ENCODE measurements at places on chromosomes 2 and 18. TPM values are rescaled to one million over a fixed set of nuclear protein-coding genes. Genes with fewer than 3 reads are reported as not detected.

REEP1 gene
- 0.63 TPM for total RNA-seq

GATA6 gene
- 0.39 TPM for total RNA-seq

ECEL1 gene
- total RNA-seq, result 1.8 TPM

TNP1 gene
- total RNA-seq, result not detected

- no peak overlapping the region for H3K27ac ChIP-seq
- H3K36me3 ChIP-seq, result no peaks in the 10 kb centered on the region
Measured at GRCh38 chr2:215002500-215002899, 135.9 kb downstream of the ABCA12 start.

- H3K4me3 ChIP-seq, result no peak overlapping the region
- DNase-seq, result no peak
- H3K4me1 ChIP-seq, result no peaks in the 10 kb centered on the region
- H3K36me3 ChIP-seq, result no peaks in the 10 kb centered on the region
Measured at GRCh38 chr2:200025717-200026116, 70.3 kb downstream of the MAIP1 start.

DNA sequence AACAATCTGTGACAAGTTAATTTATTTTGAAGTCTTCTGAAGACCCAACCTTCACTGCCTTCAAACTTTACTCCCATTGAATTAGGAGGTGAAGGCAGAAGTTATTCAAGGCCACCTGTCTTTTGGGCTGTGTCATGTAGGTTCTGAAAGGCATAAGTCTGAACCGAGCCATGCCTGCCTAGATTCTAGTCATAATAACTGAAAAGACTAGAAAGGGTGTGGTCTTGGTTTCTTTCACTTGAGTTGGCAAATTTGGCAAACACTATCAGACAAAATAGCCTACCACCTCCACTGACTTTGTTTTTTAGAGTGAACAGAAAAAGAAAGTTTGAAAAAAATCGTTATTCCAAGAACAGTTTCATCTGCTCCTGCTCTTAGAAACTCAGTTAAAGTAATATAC, 38.4 kb downstream of the PPM1B start:
- no peak overlapping the region for H3K27ac ChIP-seq
- H3K27me3 ChIP-seq, result no peaks in the 10 kb centered on the region
- peaks cover 29% of the 10 kb centered on the region for H3K4me1 ChIP-seq
- H3K36me3 ChIP-seq, result peaks cover 4% of the 10 kb centered on the region

- no peaks in the 10 kb centered on the region for H3K4me1 ChIP-seq
- no peak overlapping the region for H3K27ac ChIP-seq
- H3K27me3 ChIP-seq, result no peaks in the 10 kb centered on the region
- no peak overlapping the region for H3K4me3 ChIP-seq
- H3K36me3 ChIP-seq, result no peaks in the 10 kb centered on the region
Measured at GRCh38 chr2:179579800-179580199, 281.6 kb downstream of the ZNF385B start.

GRCh38 chr2:108615480-108616090, 81.3 kb downstream of the LIMS1 start:
- DNase-seq, result no peak
- H3K4me1 ChIP-seq, result peaks cover 91% of the 10 kb centered on the region
- H3K36me3 ChIP-seq, result no peaks in the 10 kb centered on the region
- peak overlapping the region; percentile 66 for H3K27ac ChIP-seq

DNA sequence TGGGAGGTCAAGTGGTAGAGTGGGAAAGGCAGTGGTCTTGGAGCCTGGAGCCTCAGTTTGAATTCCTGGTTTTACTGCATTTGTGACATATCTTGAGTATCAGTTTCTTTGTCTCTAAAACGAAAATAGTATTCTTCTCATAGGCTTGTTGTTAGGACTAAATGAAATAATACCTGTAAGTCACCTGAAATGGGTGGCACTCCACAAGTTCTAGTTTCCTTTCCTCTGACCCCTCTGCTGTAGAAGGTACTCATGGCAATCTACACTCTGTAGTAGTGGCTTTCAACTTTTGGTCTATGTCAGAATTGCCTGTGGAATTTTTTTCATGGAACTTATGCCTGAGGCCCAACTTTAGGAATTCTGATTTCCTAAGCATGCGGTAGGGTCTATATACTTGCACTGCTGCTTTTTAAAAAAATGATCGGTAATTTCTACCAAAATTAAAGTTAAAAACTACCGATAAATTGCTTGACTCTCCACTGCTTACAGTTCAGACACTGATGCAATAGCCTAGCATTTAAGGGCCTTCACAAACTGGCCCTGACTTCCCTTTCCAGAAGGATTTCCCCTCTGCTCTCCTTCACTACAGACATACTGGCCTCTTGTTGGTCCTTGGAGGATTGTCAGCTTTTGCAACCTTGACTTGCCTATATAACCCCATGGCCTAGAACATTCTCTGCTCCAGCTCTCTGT, 47.2 kb downstream of the PLEK start:
- H3K4me1 ChIP-seq, result peaks cover 7% of the 10 kb centered on the region
- no peak overlapping the region for H3K4me3 ChIP-seq
- no peak for DNase-seq
- H3K36me3 ChIP-seq, result peaks cover 7% of the 10 kb centered on the region

DNA sequence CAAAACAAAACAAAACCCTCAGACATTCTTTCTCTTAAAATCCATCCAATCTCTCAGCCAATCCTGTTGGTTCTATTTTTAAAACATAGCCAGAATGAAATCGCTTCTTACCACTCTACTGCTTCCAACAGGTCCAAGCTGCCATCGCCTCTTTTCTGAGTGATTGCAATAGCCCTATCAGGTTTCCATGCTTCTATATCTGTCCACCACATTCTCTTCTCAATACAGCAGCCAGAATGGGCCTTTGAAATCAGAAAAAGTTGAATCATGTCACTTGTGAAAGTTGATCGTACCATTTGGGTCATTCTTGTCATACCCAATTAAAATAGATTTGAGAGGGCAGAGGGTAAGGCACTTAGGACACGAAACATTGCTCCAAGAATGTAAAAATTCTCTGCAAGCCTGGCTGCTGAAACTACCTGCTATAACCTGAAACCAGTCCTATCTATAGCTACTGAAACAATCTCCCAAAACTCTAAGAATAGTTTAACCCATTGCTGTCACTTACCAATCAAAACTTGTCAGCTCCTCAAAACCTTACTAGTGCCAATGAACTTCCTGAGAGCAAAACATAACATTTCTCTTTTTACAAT, 3.3 kb upstream of the MTLN start:
- peaks cover 10% of the 10 kb centered on the region for H3K36me3 ChIP-seq
- no peak overlapping the region for H3K4me3 ChIP-seq
- no peak for DNase-seq
- peaks cover 7% of the 10 kb centered on the region for H3K4me1 ChIP-seq

GRCh38 chr2:182245963-182246362, 180.9 kb downstream of the PDE1A start:
- H3K36me3 ChIP-seq, result no peaks in the 10 kb centered on the region
- no peak overlapping the region for H3K27ac ChIP-seq
- H3K4me1 ChIP-seq, result no peaks in the 10 kb centered on the region
- DNase-seq, result no peak

GRCh38 chr2:150487537-150488429, at the start of gene RND3:
Gene RND3 (minus strand): TSS chr2:150487667. CDS start chr2:150487417, 250 bp downstream.
- peaks cover 60% of the 10 kb centered on the region for H3K27me3 ChIP-seq
- no peak within 1 kb of the TSS for H3K27ac ChIP-seq
- H3K36me3 ChIP-seq, result no peaks in the 10 kb centered on the region
- DNase-seq, result peak; percentile 58
- peaks cover 8% of the 10 kb centered on the region for H3K4me1 ChIP-seq
- peak within 1 kb of the TSS; percentile 77 for H3K4me3 ChIP-seq

DNA sequence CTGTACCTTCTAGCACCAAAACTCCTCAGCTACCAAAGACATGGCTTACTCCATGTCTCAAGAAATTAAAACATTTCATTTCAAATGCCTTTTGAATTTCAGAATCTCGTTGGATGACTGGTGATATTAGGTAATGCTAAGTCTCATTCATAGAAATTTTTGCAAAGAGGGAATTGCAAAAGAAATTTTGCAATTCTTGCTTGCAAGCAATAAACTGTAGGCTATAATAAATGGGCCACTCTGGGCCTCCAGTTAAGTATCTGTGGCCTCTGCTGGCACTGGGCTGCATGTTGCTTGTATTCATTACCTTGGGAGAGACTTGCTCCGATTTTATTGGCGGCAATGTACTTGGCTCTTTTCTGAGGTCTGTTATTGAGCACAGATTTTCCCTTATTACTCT, 2.8 kb upstream of the LCLAT1 start:
- H3K27me3 ChIP-seq, result no peaks in the 10 kb centered on the region
- no peak for DNase-seq
- H3K4me1 ChIP-seq, result peaks cover 61% of the 10 kb centered on the region
- H3K27ac ChIP-seq, result no peak overlapping the region

DNA sequence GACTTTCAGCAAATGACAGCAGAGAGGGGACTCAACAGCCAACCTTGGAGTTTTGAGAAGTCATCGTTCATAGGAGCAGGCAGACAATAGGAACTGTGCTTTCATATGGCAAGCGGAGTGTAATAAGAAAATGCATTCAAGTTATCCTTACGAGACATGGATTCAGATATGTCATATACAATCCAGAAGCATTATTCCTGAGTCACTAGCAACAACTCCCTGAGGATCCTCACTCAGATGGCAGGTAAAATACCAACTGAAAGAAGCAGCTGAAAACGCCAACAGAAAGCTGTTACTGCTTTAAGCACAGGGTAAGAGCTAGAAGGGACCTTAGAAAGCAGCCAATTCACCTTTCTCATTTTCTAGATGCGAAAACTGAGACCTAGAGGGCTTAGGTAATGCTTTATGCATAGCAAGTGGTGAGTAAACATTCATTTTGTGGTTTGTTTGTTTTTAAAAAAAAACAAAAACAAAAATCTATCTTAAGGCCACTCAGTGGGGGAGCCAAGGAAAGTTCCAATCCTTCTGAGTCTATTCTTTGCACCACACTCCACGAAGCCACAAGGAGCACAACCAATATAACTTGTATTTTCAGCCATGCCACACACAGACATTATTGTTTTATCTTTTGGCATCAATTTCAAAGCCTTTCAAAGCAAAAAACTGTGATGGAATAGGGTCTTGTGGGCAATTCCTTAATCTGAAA, 89.1 kb upstream of the RIOK3 start:
- H3K27me3 ChIP-seq, result no peaks in the 10 kb centered on the region
- H3K4me1 ChIP-seq, result peaks cover 2% of the 10 kb centered on the region
- H3K36me3 ChIP-seq, result peaks cover 3% of the 10 kb centered on the region
- H3K27ac ChIP-seq, result no peak overlapping the region
- H3K4me3 ChIP-seq, result no peak overlapping the region

DNA sequence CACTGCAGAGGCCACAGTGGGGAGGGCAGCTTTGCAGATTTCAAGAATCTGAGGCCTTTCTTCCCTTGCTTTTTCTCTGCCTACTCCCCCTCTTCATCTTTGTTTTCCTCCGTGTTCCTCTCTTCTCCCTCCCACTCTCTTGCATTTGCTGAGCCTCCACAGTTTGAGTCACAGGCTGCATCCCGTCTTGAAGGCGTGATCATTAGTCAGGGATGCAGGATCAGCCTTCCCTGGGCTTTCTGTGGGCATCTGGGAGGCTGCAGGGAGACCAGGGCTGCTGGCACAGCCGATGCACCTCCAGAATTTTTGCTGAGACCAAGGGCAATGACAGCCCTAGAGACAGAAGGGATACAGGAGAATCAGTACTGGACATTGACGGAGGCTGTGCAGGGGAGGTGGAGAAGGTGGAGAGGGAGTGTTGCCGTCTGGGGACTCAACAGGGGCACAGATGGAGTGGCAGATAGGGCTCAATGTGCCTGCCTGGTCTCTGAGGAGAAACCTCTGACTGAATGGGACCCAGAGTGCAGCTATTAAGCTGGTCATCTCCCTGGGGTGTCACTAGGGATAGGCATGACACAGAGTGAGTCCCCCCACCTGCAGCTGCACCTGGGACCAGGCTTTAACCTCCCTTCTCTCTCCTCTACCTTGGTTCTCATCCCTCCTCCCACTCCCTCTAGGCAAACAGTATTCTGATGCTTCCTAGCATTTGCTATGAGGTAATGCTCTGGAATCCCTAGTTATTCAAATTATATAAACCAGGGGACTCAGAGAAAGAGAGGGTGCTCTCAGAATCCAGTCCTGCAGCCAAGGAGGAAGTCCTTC, 29.0 kb upstream of the DNAJC27 start:
- no peak for DNase-seq
- no peaks in the 10 kb centered on the region for H3K4me1 ChIP-seq
- H3K27ac ChIP-seq, result no peak overlapping the region
- no peaks in the 10 kb centered on the region for H3K36me3 ChIP-seq

DNA sequence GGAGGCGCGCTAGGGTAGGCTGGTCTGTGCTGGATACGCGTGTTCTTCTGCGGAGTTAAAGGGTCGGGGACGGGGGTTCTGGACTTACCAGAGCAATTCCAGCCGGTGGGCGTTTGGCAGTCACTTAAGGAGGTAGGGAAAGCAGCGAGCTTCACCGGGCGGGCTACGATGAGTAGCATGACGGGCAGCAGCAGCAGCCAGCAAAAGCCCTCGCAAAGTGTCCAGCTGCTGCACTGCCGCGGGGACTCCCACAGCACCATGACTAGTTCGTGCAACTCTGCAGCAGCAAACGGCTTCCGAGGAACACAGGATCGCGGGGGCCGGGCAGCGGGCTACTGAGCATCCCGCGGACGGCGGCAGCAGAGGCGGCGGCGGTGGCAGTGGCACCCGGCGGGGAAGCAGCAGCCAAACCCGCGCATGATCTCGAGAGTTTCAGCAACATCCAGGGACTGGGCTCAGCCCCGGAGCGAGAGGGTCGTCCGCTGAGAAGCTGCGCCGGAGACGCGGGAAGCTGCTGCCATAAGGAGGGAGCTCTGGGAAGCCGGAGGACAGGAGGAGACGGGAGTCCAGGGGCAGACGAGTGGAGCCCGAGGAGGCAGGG, 368 bp downstream of the TMEFF2 start:
- peaks cover 60% of the 10 kb centered on the region for H3K27me3 ChIP-seq
- H3K27ac ChIP-seq, result no peak overlapping the region
- no peaks in the 10 kb centered on the region for H3K36me3 ChIP-seq

DNA sequence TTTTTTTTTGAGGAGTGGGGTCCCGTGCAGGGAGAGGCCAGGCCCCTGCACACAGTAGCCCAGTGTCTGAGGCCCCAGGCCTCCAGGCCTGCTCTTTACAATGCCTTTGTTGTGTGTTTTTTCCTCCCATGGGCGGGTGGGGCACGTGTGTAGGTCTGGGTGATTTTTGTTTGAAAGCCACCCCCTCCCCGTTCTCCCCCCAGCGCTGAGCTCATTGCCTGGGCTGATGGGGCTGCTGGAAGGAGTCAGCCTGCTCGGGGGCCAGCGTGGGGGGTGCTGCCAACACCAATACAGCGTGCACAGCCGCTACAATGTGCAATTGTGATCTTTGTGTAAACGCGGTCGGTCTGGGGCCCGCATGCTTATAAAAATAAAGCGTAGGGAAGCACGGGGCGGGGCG, 142.7 kb downstream of the DYSF start:
- no peaks in the 10 kb centered on the region for H3K4me1 ChIP-seq
- no peaks in the 10 kb centered on the region for H3K36me3 ChIP-seq
- DNase-seq, result no peak
- no peak overlapping the region for H3K27ac ChIP-seq

GRCh38 chr2:106189325-106189724, 4.8 kb downstream of the UXS1 start:
- H3K27ac ChIP-seq, result peak overlapping the region; percentile 13
- no peak for DNase-seq
- H3K4me3 ChIP-seq, result peak overlapping the region; percentile 39
- H3K27me3 ChIP-seq, result no peaks in the 10 kb centered on the region
- peaks cover 10% of the 10 kb centered on the region for H3K36me3 ChIP-seq
- H3K4me1 ChIP-seq, result peaks cover 78% of the 10 kb centered on the region

All from activated T-cell treated with anti-CD3 and anti-CD28 coated beads, Interleukin-2, amount 50 U/mL, for 72 hours (primary cell).